ENCODE measurements at places on chromosomes 1 and 21. TPM values are rescaled to one million over a fixed set of nuclear protein-coding genes. Genes with fewer than 3 reads are reported as not detected.
A peak's percentile ranks its signal among the peaks of the same experiment; 100 is the strongest.

SH2D1B gene
- total RNA-seq = not detected

PLPPR4 gene
- total RNA-seq = not detected

OBSCN gene
- total RNA-seq = 20.0 TPM

RCAN1 gene
- 9.9 TPM for total RNA-seq

DNA sequence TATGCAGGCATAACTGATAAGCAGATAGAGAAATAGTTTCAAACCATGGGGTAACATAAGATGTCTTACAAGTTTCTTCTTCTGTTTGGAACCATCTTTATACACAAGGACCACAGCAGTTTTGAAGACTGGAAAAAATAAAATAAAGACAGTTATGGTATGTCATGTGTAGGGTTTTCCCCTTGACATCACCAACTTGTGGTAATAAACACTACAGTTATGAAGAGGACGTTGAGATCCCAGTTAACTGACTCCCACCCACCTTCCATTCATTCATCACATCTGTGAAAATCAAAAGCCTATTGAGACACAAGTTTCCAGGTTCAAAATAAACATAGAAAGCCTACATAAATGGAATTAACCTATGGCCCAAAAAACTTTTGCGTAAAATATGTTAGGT lies 92.5 kb upstream of the KRTAP19-8 start:
- DNase-seq = no peak

DNA sequence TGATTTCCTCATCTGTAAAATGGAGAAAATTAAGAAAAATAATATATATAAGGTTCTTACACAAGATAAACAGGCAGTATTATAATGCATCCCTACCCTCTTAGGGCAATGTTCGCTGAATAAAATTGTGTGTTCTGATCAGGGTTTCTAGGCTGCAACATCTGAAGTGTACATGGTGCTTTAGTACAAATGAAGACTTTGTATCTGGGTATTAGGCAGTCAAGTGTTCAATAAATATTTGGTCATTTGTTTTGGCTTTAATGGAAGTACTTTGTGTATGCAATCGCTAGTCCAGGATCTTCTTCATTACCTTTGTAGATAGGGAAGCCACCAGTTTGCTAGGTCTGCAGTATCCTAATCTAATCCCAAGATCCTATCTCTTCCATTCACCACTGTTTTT lies 28.1 kb downstream of the DNASE2B start:
- DNase-seq = no peak

GRCh38 chr21:32940079-32941014 lies 85.4 kb upstream of the OLIG2 start:
- DNase-seq = peak; percentile 56

DNA sequence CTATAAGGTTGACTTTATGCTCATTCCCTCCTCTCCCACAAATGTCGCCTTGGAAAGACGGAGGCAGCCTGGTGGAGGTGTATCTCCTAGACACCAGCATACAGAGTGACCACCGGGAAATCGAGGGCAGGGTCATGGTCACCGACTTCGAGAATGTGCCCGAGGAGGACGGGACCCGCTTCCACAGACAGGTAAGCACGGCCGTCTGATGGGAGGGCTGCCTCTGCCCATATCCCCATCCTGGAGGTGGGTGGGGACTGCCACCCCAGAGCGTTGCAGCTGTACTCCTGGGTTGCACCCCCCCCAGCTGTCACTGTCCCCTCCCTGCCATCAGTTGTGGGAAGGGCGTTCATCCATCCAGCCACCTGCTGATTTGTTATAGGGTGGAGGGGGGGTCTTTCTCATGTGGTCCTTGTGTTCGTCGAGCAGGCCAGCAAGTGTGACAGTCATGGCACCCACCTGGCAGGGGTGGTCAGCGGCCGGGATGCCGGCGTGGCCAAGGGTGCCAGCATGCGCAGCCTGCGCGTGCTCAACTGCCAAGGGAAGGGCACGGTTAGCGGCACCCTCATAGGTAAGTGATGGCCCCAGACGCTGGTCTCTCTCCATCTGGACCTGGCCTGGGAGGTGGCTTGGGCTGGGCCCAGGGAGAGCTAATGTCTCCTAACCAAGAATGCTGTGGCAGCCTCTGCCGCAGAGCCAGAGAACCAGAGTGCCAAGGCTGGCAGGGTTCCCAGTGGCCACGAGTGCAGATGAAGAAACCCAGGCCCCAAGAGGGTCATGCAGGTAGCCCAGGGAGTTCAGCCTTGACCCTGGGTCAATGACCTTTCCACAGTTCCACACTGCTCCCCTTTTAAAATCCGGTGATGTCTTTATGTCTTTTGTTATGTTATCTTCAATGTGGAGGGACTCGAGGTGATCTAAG lies 13.1 kb downstream of the PCSK9 start:
- DNase-seq = no peak

- no peak for DNase-seq
These were observed 310.0 kb upstream of the RUNX1 start for GRCh38 chr21:35359076-35359475.

GRCh38 chr1:228276901-228277490 lies 69.2 kb downstream of the OBSCN start:
- no peak for DNase-seq

DNA sequence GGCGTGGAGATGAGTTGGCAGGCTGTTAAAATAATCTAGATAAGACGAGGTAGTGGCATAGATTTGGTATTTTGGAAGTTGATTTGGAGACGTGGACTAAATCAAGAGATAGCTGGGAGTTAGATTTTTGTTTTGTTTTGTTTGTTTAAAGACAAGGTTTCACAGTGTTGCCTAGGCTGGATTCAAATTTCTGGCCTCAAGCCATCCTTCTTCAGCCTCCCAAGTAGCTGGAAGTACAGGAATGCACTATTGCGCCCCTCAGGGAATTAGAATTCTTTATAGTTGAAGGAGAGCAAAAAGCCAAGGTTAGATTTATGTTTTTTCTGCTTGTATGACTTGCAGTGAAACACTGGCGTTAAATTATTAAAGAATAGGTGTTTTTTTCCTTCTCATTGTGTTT lies 22.3 kb upstream of the SNRPE start:
- no peak for DNase-seq

DNA sequence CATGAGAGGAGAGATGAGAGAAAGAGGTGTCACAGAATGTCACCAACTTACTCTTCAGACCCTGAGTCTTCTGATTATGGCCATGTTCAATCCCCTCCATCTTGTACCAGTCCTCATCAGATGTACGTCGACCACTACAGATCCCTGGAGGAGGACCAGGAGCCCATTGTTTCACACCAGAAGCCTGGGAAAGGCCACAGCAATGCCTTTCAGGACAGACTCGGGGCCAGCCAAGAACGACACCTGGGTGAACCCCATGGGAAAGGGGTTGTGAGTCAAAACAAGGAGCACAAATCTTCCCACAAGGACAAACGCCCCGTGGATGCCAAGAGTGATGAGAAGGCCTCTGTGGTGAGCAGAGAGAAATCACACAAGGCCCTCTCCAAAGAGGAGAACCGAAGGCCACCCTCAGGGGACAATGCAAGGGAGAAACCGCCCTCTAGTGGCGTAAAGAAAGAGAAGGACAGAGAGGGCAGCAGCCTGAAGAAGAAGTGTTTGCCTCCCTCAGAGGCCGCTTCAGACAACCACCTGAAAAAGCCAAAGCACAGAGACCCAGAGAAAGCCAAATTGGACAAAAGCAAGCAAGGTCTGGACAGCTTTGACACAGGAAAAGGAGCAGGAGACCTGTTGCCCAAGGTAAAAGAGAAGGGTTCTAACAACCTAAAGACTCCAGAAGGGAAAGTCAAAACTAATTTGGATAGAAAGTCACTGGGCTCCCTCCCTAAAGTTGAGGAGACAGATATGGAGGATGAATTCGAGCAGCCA lies 8.0 kb downstream of the ELOA start:
- DNase-seq = peak; percentile 63

GRCh38 chr1:174200746-174201145 lies 41.4 kb downstream of the RABGAP1L start:
- no peak for DNase-seq

DNA sequence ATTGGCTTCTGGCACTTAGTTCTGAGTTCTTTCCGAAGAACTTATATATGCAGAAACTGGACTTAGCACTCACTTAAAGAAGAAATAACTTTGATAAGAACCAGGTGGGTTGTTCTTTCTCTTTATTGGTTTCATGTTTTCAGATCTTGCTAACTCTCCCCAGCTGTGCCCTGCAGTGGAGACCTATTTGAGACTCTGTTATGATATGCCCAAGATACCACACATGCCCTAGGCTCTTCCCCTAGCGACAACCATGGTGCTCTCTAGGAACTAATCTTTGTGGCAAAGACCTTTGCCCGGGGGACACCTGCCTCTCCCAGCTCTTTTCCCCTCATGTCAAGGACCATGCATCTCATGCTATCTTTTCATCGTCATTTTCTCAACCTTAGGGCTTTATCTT lies 128.8 kb downstream of the PBX1 start:
- DNase-seq = no peak

- DNase-seq = no peak
These were observed 13.8 kb upstream of the AK2 start for GRCh38 chr1:33050221-33051076.

- DNase-seq = peak; percentile 29
These were observed 109.9 kb downstream of the GALNT2 start for GRCh38 chr1:230176871-230177411.

GRCh38 chr1:94522304-94522703 lies 19.3 kb downstream of the F3 start:
- DNase-seq = no peak

DNA sequence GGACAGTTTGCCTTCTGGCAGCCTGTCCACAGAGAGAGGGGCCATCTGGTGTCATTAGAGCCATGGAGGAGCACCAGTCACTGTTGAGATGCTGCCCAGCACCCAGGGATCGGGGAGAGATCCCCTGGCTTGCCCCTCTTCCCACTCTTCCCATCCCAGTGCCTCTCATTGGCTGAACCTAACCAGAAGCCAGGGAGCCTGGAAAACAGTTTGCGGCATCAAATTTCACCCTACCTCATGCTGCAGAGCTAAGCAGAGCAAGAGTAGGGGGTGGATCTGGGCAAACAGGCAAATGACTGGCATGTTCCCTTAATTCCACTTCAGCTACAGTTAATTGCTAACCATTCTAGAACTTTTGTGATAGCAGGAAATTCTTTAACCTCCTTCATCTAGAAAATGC lies 19.1 kb downstream of the TRAF5 start:
- no peak for DNase-seq
